ENCODE measurements at places on chromosomes 7 and 10. TPM values are rescaled to one million over a fixed set of nuclear protein-coding genes. Genes with fewer than 3 reads are reported as not detected.
A peak's percentile ranks its signal among the peaks of the same experiment; 100 is the strongest.

FGF8 gene
- total RNA-seq = not detected

GRCh38 chr10:11353006-11353896 lies 258.2 kb downstream of the USP6NL start:
- no peak overlapping the region for H3K4me3 ChIP-seq
- no peaks in the 10 kb centered on the region for H3K27me3 ChIP-seq
- no peaks in the 10 kb centered on the region for H3K4me1 ChIP-seq
- H3K36me3 ChIP-seq = no peaks in the 10 kb centered on the region
- no peak for DNase-seq
- no peak overlapping the region for H3K27ac ChIP-seq

- no peak overlapping the region for H3K27ac ChIP-seq
- no peaks in the 10 kb centered on the region for H3K36me3 ChIP-seq
- H3K27me3 ChIP-seq = no peaks in the 10 kb centered on the region
- no peak for DNase-seq
- H3K4me1 ChIP-seq = no peaks in the 10 kb centered on the region
- no peak overlapping the region for H3K4me3 ChIP-seq
These were observed 249.6 kb downstream of the PLXDC2 start for GRCh38 chr10:20065814-20066213.

LIPJ gene
- not detected for total RNA-seq

DNA sequence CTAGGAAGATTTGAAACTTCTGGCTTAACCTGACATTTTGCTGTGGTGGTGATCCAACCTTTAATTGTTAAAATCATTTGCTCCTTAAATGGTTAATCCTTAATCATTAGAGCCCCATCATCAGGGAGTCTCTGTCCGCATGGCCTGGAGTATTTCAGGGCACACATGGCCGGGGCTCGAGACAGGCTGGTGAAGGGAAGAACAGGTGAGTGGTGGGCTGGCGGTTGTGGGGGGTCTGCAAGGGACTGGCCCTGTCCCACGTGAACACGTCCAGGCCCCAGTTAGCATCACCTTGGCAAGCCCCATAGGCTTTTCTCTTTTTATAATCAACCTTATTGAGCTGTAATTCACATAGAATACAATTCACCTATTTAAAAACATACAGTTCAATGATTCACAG lies 109.5 kb downstream of the DNAJB6 start:
- no peaks in the 10 kb centered on the region for H3K27me3 ChIP-seq
- no peak for DNase-seq
- no peaks in the 10 kb centered on the region for H3K4me1 ChIP-seq
- H3K36me3 ChIP-seq = no peaks in the 10 kb centered on the region
- no peak overlapping the region for H3K27ac ChIP-seq

- H3K27me3 ChIP-seq = no peaks in the 10 kb centered on the region
- no peaks in the 10 kb centered on the region for H3K36me3 ChIP-seq
- no peak overlapping the region for H3K27ac ChIP-seq
- H3K4me3 ChIP-seq = no peak overlapping the region
- no peak for DNase-seq
These were observed 7.9 kb downstream of the OSBPL3 start for GRCh38 chr7:24972166-24972477.

DNA sequence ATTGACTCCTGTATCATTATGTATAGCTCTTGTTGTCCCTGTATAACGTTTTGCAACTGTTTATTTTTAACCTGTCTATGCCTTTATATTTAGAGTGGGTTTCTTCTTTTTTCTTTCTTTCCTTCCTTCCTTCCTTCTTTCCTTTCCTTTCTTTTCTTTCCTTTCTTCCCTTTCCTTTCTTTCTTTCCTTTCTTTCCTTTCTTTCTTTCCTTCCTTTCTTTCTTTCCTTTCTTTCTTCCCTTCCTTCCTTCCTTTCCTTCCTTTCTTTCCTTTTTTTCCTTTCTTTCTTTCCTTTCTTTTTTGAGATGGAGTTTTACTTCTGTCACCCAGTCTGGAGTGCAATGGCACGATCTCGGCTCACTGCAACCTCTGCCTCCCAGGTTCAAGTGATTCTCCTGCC lies 5.9 kb downstream of the JAKMIP3 start:
- no peak overlapping the region for H3K4me3 ChIP-seq
- H3K36me3 ChIP-seq = no peaks in the 10 kb centered on the region
- H3K27me3 ChIP-seq = no peaks in the 10 kb centered on the region
- H3K27ac ChIP-seq = no peak overlapping the region
- H3K4me1 ChIP-seq = no peaks in the 10 kb centered on the region

- no peak for DNase-seq
- no peak overlapping the region for H3K4me3 ChIP-seq
- no peaks in the 10 kb centered on the region for H3K36me3 ChIP-seq
- no peak overlapping the region for H3K27ac ChIP-seq
These were observed 134.8 kb downstream of the PDE1C start for GRCh38 chr7:31935124-31936054.

DNA sequence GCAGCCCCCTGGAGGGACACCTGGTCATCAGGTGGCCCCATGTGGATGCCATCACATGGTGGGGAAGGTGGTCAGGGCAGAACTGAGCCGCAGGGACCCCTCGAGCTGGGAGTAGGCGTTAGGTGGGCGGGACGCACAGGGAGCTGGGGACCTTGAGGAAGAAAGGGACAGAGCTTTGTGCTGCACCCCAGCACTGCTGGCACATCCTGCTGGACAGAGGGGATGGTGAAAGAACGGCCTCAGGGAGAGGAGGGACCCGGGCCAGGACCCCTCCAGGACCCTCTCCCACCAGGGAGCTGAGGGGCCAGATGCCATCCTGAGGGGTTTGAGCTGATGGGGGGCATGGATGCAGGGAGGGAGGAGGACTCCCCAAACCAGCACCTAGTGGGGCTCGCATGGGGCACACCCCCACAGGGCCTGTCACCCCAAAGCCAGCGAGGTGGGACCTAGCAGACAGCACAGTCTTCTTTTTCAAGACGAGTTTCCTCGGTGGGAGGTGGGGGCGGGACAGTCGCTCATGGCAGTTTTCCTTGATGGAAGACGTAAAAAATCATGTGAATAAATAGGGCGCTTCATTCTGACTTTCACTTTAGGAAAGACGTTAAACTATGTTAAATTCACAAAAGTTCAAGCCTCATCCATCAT lies 43.3 kb downstream of the STK32C start:
- DNase-seq = no peak
- no peaks in the 10 kb centered on the region for H3K36me3 ChIP-seq
- H3K27me3 ChIP-seq = no peaks in the 10 kb centered on the region

- no peak overlapping the region for H3K27ac ChIP-seq
- no peaks in the 10 kb centered on the region for H3K27me3 ChIP-seq
- no peak for DNase-seq
- H3K4me3 ChIP-seq = no peak overlapping the region
- H3K36me3 ChIP-seq = no peaks in the 10 kb centered on the region
These were observed 49.6 kb upstream of the HELLS start for GRCh38 chr10:94496010-94496409.

GRCh38 chr7:121547544-121548092 lies 151.5 kb upstream of the FAM3C start:
- H3K27ac ChIP-seq = no peak overlapping the region
- DNase-seq = no peak
- no peaks in the 10 kb centered on the region for H3K4me1 ChIP-seq
- no peak overlapping the region for H3K4me3 ChIP-seq

DNA sequence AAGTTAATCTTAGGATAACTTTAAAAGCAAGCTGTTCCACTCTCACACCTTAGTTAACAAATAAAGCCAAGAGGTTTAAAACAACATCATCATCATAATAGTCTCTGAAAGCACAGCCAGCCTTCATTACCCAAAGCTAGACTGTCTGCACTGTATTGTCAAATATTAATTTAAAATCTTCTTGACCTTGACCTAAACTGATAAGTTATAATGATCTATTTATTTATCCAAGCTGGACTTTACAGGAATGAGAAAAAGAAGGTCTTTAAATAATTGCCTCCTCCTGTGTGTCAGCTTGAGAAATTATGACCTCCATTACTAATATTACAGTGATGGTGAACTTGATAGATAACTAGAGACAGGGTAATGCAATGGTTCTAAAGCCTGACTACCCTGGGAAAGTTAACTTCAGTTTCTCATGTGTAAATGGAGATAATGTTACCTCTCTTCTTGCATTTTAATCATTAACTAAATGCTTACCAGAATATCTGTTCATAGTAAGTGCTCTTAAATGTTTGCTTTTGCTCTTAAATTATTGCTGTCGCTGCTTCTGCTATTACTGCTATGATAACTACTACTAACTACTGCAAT lies 111.0 kb downstream of the KAT6B start:
- no peak overlapping the region for H3K4me3 ChIP-seq
- H3K27me3 ChIP-seq = no peaks in the 10 kb centered on the region
- H3K27ac ChIP-seq = peak overlapping the region; percentile 10

- H3K36me3 ChIP-seq = no peaks in the 10 kb centered on the region
- DNase-seq = no peak
- peaks cover 56% of the 10 kb centered on the region for H3K4me1 ChIP-seq
- H3K4me3 ChIP-seq = no peak overlapping the region
- peak overlapping the region; percentile 84 for H3K27ac ChIP-seq
These were observed 37.6 kb downstream of the FAM53B start for GRCh38 chr10:124706462-124707143.

OPN4 gene
- not detected for total RNA-seq

GRCh38 chr7:157818701-157819454 lies 482.1 kb downstream of the DNAJB6 start:
- H3K27me3 ChIP-seq = no peaks in the 10 kb centered on the region
- H3K36me3 ChIP-seq = no peaks in the 10 kb centered on the region
- DNase-seq = no peak
- H3K27ac ChIP-seq = no peak overlapping the region
- H3K4me1 ChIP-seq = no peaks in the 10 kb centered on the region
- H3K4me3 ChIP-seq = no peak overlapping the region

DNA sequence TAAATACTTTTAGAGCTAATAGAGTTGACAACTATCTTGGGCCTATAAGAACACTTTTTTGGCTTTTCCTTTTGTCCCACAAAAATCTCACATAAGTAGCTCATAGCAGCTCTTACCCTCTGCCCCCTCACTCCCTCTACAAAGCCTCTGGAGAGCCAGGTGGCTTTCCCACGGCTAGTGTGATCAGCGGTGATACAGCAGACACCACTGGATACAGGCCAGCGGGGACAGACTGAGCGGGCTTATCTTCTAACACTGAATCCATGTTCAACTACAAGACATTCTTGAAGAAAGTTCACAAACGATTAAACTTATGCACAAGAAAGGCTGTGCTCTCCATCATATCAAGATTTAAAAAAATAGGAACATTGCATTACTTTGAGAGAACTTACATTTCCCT lies 377.2 kb downstream of the PARD3 start:
- H3K27me3 ChIP-seq = no peaks in the 10 kb centered on the region
- no peaks in the 10 kb centered on the region for H3K36me3 ChIP-seq
- no peak overlapping the region for H3K27ac ChIP-seq
- DNase-seq = no peak

DNA sequence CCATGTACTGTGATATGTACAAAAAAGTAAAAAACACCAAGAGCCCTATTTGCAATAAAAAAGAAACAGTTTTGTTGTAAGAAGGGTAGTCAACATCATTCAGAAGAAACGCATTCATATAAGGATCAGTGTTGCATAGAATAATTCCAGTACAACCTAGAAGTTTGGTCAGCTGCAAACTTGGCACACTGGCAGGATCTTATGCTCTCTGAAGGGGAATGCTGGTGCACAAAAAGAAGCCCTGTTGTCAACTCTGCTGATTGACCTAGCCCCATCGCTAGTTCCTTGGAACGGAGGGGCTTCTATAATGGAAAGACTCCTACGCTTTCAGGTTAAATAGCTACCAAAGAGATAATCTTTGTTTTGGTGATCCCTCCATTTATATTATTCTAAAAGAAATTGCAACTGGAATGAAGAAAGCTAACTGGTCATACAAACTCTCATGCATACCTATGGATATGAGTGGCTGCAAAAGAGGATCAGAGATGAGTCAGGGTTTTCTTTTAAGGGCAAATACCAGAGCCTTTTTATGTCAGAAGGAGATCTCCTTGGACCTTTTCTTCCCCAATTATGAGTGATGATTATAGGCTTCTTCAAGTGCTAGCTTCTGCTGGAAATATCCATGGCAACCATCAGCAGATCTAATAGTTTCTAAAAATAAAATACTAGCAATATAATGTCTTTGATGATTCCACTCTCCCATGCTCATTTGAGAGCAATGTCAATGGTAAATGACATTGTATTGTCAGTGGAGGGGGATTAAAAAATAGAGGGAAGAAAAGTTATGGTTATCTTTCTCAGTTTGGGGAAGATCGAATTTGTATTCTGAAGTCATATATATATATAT lies 312.4 kb upstream of the CACNA2D1 start:
- H3K4me3 ChIP-seq = no peak overlapping the region
- no peaks in the 10 kb centered on the region for H3K27me3 ChIP-seq
- no peaks in the 10 kb centered on the region for H3K36me3 ChIP-seq
- no peak overlapping the region for H3K27ac ChIP-seq
- no peaks in the 10 kb centered on the region for H3K4me1 ChIP-seq

DNA sequence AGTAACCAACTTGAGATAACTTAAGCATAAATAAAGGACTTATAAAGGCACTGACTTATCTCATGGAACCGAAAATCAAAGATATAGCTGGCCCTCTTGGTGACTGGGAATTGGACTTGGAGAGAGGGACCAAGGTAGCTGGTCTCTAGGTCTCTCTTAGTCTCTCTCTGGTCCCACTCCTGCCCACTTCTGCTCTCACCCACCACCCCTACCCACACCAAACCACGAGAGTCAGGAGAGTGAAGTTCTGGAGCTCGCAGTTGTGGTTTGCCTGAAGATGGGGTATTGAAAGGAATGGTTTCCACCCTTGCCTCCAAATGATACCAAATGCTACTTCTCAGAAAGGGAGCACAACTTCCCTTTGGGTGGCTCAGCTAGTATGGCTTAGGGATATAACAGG lies 216.3 kb downstream of the LRMDA start:
- no peak for DNase-seq
- H3K36me3 ChIP-seq = no peaks in the 10 kb centered on the region
- H3K4me1 ChIP-seq = peaks cover 12% of the 10 kb centered on the region
- H3K27ac ChIP-seq = no peak overlapping the region

- no peaks in the 10 kb centered on the region for H3K4me1 ChIP-seq
- H3K36me3 ChIP-seq = no peaks in the 10 kb centered on the region
- no peak for DNase-seq
- H3K27me3 ChIP-seq = no peaks in the 10 kb centered on the region
- H3K4me3 ChIP-seq = no peak overlapping the region
These were observed 102.5 kb downstream of the CDK14 start for GRCh38 chr7:90698616-90699015.
